NCI-H1694 (cell line): ENCODE measurements at places on chromosomes 7 and 10.

GRCh38 chr10:77836299-77836820 is 90.2 kb downstream of the DLG5 start:
- DNase-seq, result no peak

GRCh38 chr7:55964261-55965099 is at the start of gene NIPSNAP2:
Gene NIPSNAP2, plus strand, starts transcription at chr7:55964585. Its CDS starts 25 bp downstream, at chr7:55964610.
- DNase-seq, result no peak

DNA sequence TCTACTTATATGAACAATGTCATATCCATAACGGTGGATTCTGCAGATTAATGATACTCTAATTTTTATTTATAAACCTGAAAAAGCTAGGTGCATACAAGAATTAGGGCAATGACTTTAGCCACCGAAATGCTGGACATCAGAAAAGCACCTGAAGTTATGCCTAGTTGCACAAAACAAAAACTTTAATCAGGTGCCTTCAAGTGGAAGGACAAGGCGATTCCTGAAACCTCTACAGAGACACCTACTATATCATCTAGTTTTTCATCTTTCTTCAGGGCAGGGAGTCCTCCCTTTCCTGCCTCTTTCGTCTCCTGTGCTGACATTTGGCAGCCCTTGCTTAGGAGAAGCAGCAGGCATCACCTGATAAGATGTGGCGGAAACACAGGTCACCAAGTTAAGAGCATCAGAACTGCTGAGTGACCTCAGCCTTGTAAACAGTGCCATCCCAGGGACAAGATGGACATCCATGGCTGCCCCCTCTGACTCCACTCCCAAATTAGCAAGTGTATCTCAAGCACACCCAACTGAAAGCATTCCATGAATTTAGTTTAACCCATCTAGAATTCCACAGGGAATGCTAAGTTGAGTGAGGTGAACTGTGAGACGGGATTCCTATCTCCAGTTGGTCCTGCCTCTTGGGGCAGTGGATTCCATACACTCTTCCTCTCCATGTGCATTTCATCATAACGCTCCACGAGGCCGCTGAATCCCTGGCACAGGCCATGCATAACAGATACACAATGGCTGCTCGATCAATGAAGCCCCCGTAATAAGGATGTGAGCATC is 5.8 kb downstream of the ITPRIP start:
- no peak for DNase-seq

DNA sequence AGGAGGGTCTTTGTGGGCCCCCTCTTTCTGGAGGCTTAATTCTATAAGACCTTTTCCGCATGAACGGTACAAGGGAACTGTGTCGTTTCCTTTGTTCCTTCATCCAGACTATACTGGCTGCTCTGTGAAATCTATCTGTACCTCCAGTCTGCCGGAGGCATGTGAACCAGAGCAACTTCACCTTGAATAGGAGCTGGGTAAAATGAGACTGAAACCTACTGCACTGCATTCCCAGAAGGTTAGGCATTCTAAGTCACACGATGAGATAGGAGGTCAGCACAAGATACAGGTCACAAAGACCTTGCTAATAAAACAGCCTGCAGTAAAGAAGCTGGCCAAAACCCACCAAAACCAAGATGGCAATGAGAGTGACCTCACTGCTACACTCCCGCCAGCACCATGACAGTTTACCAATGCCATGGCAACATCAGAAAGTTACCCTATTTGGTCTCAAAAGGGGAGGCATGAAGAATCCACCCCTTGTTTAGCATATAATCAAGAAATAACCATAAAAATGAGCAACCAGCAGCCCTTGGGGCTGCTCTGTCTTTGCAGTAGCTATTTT is 36.8 kb upstream of the INPP5F start:
- DNase-seq, result no peak

DNA sequence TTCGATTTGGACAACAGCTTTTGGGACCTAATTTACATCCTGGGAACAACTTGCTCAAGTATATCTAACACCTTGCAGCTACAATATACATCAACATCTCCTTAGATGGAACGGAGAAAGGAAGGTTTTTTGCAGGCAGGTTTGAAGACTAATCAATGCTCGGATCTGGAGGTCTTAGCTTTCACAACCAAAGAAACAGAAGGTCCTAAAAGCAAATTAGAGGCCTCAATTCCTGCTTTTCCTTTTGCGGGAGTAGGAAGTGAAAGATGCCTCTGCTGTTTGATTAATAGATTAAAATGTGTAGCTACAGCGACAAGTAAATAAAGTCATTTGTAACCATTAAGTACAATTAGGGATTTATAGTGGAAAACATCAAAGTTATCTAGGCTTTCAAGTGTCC is 3.7 kb upstream of the SP8 start:
- no peak for DNase-seq

- DNase-seq, result no peak
These were observed 190.2 kb downstream of the RAMP3 start for GRCh38 chr7:45347804-45348203.

- DNase-seq, result no peak
These were observed 18.4 kb downstream of the LRRC27 start for GRCh38 chr10:132350391-132350790.

DNA sequence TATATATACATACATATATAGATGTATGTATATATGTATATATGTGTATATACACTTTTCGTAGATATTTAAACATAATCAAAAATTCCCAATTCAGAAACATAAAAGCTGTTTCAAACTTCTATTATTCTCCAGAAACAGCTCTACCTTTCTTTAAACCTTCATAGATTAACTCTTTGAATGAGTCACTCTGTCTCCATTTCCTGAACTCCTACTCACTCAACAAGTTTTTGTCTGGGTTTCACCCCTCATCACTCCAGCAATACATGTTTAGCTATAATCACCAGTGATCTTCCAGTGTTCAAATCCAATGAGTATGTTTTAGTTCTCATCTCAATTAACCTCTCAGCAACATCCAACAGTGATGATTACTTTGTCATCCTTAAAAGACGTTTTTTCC is 9.6 kb downstream of the DGKB start:
- DNase-seq, result no peak

GRCh38 chr10:112526139-112526538 is 79.1 kb downstream of the VTI1A start:
- DNase-seq, result no peak

GRCh38 chr10:132914732-132915131 is 27.6 kb downstream of the CFAP46 start:
- no peak for DNase-seq

- DNase-seq, result no peak
These were observed 108.4 kb upstream of the ZMIZ1 start for GRCh38 chr10:78960316-78960800.

DNA sequence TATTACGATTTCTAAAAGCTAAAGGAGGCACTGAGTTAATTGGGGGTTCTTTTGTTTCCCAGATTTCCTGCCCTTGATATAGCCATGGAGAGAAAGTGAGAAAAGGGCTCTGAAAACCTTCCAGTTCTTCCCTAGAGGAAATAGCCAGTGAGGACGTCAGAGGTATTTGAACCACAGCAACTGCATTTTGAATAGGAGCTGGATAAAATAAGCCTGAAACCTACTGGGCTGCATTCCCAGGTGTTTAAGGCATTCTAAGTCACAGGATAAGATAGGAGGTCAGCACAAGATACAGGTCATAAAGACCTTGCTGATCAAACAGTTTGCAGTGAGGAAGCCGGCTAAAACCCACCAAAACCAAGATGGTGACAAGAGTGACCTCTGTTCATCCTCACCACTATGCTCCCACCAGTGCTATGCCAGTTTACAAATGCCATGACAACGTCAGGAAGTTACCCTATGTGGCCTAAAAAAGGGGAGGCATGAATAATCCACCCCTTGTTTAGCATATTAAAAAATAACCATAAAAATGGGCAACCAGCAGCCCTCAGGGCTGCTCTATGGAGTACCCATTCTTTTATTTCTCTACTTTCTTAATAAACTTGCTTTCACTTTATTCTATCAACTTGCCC is 85.1 kb upstream of the FRMD4A start:
- no peak for DNase-seq

DNA sequence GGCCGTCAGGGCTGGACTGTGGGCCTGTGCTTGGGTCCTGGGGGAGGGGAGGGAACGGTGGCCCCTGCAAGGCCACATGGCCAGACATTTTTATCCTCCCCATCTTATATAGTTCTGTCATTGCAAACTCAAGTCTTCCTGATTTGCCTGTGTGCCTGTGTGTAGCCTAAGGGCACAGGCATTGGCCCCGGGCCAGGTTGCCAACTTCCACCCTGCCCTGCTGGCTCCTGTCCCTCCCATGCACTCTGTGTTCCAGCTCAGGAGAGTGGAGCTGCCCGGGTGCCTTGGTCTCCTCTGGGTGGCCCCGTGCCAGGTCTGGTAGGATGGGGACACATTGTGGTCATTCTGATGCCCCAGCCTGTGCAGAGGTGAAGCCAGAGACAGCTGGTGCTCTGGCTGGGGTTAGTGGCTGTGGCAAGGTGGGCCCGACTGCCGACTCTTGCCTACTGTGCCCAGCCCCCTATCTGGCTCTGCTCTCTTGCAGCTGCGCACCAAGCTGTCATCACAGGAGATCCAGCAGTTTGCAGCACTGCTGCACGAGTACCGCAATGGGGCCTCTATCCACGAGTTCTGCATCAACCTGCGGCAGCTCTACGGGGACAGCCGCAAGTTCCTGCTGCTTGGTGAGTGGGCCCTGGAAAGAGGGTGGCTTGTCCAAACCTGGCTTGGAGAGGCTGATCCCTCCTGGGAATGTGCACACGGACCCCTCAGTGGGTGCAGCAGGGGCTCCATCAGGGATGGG is 14.8 kb downstream of the NACAD start:
- peak; percentile 78 for DNase-seq

- no peak for DNase-seq
These were observed 95.9 kb upstream of the CCDC71L start for GRCh38 chr7:106756884-106757283.

DNA sequence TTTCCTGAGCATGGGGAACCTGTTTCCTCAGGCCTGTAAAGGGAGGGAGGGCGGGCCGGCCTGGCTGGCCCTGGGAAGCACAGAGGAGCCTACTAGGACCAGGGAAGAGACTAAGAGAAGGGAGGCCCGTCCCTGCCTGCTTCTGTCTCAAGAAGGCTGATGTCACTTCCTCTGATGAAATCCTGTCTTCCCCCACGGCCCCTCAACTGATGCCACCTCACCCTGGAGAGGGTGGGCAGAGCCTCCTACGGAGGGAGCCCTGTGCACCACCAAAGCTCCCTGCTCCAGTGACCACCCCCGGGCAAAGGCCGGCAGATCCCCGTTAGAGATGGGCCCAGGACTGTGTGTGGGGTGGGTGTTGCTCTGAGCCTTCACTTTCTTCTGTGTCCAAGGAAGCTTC is 1.0 kb upstream of the PILRA start:
- DNase-seq, result no peak

DNA sequence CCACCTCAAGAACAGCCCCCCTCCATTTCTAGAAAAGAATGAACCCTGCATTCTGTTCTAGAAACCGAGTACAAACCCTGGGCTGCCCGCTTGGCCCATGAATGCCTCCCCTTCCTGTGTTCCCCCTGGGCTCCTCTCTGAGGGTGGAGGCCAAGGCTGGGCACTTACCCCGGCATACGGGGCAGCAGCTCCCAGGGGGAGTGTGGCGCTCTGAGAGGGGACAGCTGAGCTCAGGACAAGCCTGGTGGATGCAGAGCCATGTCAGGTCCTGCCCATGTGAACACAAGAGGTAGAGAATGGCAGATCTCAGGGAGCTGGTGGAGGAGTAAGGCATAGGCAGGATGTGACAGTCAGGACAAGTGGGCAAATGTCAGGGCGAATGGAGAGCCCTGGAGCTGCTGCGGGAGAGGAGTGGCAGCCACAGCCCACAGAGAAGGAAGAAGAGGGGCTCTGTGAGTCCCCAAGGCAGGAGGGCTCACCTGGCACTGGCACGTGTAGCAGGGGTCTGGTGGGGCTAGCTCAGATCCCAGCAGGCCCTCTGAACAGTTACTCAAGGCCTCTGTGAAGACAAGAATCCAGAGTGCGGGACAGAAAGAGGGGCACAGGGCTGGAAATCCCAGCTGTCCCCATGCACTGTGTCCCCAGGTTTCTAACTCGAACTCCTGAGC is 18.9 kb downstream of the ATP6V1F start:
- DNase-seq, result no peak

DNA sequence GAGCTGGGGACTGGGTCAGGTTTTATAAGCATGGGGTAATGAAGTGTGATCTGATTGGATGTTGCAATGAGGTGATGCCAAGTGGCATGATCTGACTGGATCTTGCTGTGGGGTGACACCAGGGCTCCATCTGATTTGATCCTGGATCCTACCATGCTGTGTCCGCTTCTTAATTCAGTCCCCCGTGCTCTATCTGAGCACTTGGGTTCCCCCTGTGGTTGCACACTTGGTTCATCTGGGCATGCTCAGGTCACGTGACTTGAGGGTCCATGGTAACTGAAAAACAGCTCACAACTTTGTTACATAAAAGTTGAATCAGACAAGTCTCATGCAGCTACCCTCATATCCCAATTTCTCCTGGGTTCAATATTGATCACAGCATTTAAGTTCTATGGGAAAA is 448.6 kb upstream of the NRP1 start:
- DNase-seq, result no peak

- DNase-seq, result no peak
These were observed 4.6 kb upstream of the C10orf95 start for GRCh38 chr10:102455893-102456471.

- no peak for DNase-seq
These were observed 120.2 kb upstream of the LRRTM3 start for GRCh38 chr10:66805612-66806011.

- no peak for DNase-seq
These were observed 618.7 kb downstream of the PHTF2 start for GRCh38 chr7:78417180-78417853.

DNA sequence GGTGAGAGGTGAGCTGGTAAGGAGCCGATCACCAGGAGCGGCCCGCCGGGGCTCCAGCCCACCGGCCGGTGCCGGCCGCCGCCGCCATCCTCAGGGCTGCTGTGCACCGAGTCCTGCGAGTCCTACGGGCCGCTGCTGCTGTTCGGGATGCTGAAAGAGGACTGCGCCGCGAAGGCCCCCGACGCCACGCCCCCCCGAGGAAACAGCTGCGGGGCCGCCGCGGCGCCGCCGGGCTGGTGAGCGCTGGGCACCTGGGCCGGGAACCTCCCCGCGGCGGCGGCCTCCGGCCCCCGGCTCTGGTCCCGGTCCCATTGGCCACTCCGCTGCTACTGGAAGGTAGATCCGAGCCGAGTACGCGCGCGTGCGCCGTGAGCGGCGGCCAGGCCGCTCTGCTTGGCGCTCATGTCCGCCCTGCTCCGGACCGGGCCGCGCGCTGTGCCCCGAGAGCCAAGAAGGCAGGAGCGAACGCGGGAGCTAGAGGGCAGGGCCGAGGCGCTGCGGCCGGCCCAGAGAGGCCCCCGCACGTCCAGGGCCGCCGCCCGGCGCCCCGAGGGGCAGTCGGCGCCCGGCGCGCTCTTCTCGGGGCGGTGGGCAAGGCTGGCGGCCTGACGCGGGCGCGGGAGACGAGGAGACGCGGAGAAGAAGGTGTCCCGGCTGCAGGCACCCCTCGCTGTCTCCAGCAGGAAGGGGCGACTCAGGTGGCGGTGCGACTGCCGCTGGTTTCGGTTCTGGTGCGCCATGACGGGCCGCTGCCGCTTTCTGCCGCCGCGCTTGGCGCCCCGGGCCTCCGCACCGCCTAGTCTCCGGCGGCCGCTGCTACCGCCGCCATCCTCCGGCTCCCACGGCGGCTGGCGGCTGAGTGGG is 121.3 kb upstream of the WIPF3 start:
- peak; percentile 15 for DNase-seq
